ENCODE measurements at places on chromosomes 16 and 17. TPM values are rescaled to one million over a fixed set of nuclear protein-coding genes. Genes with fewer than 3 reads are reported as not detected.

The KRT17 gene
- total RNA-seq, result 3.8 TPM

The TRPV2 gene
- total RNA-seq, result 25.8 TPM

The TEKT5 gene
- total RNA-seq, result not detected

The CA7 gene
- total RNA-seq, result 0.65 TPM

The FADS6 gene
- total RNA-seq, result not detected

The TMC5 gene
- total RNA-seq, result not detected

The MMP2 gene
- 1,212 TPM for total RNA-seq

The ABI3 gene
- total RNA-seq, result not detected

The ALOX15B gene
- total RNA-seq, result not detected

The PLD6 gene
- 0.65 TPM for total RNA-seq

The KRTAP4-4 gene
- total RNA-seq, result not detected

The CIAO3 gene
- total RNA-seq, result 24.0 TPM

The KCNG4 gene
- total RNA-seq, result not detected

The G6PC1 gene
- not detected for total RNA-seq

The FOXJ1 gene
- total RNA-seq, result not detected

The PDP2 gene
- 38.2 TPM for total RNA-seq

The CCDC144A gene
- total RNA-seq, result 3.5 TPM

Measured in GM23248 (cell line).